ENCODE measurements at places on chromosomes 2 and 18. TPM values are rescaled to one million over a fixed set of nuclear protein-coding genes. Genes with fewer than 3 reads are reported as not detected.

ABHD1 gene
- total RNA-seq: 0.50 TPM

B3GNT7 gene
- total RNA-seq: not detected

PFN4 gene
- not detected for total RNA-seq

CD226 gene
- total RNA-seq: 41.7 TPM

UNC80 gene
- total RNA-seq: not detected

M1AP gene
- total RNA-seq: not detected

BOLL gene
- total RNA-seq: not detected

IL36B gene
- not detected for total RNA-seq

ACMSD gene
- total RNA-seq: not detected

IL1RL1 gene
- 0.20 TPM for total RNA-seq

RETSAT gene
- total RNA-seq: 21.3 TPM

GALR1 gene
- not detected for total RNA-seq

ARHGEF4 gene
- total RNA-seq: 4.3 TPM

Data from activated CD8-positive, alpha-beta T cell treated with anti-CD3 and anti-CD28 coated beads for 36 hours (primary cell).